ENCODE measurements at places on chromosomes 11 and 22.

- DNase-seq = no peak
These were observed 29.2 kb downstream of the SREBF2 start for GRCh38 chr22:41862160-41862529.

DNA sequence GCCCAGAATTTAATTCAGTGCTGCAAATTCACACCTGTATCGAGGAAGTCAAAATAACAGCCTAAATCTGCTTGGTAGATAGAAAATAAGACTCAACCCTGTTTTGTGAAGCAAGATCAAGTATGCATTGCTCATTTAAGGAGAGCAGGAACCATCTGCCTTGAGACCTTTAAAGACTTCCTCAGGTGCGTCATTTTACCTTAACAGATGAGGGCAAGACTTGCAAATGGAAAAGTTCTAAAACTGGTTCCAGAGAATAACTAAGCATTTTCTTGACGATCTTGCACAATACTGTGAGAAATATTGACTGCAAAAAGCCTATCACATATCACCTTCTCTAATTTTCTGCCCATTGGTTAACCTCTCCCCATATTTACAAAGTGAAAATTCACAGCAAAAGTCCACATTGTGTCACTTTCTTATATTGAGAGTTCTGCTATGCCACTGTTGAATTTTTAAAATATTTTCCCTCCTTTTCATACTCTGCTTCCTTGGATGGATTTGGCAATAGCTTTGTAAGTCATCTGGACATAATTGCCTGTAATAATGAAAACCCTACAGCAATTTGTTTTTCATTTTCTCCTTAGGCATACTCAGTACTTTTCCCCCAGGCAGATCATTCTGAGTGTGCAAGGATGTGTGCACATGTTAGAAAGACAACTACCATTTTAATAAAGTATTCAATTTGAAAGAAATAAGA, 234.2 kb downstream of the AASDHPPT start:
- DNase-seq = no peak

- DNase-seq = peak; percentile 21
These were observed 37.0 kb downstream of the CDPF1 start for GRCh38 chr22:46213052-46213451.

GRCh38 chr22:19766511-19767426, 6.2 kb downstream of the TBX1 start:
- DNase-seq = peak; percentile 79

- peak; percentile 24 for DNase-seq
These were observed 3.9 kb upstream of the MICAL2 start for GRCh38 chr11:12106501-12106900.

- no peak for DNase-seq
These were observed 391.5 kb downstream of the CADM1 start for GRCh38 chr11:115112754-115113153.

GRCh38 chr11:100752371-100753171, 65.5 kb downstream of the ARHGAP42 start:
- no peak for DNase-seq

- no peak for DNase-seq
These were observed 56.1 kb upstream of the SLC35C1 start for GRCh38 chr11:45748801-45749200.

- no peak for DNase-seq
These were observed 15.0 kb downstream of the CLDN5 start for GRCh38 chr22:19509191-19509590.

DNA sequence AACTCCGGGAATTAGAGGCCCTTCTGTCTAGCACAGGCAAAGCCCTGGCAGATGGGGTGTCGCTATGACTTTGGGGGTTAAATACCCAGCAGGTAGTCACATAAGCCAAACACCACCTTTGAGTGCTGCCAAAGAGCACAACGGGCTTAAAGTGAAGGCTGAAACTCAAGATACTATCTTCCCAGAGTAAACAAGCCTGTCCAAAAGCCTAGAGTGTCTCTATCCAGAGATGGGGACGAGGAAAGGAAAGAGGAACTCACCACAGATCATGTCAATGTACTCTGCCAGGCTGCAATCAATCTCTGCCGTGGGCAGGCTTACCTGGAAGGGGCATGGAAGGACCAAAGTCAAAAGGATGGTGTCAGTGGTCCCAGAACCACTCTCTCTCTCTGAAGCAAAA, 14.5 kb downstream of the TMEM25 start:
- no peak for DNase-seq

- no peak for DNase-seq
These were observed 593 bp downstream of the SSH3 start for GRCh38 chr11:67303835-67304411.

- DNase-seq = no peak
These were observed 28.9 kb upstream of the SLC25A1 start for GRCh38 chr22:19207401-19207808.

DNA sequence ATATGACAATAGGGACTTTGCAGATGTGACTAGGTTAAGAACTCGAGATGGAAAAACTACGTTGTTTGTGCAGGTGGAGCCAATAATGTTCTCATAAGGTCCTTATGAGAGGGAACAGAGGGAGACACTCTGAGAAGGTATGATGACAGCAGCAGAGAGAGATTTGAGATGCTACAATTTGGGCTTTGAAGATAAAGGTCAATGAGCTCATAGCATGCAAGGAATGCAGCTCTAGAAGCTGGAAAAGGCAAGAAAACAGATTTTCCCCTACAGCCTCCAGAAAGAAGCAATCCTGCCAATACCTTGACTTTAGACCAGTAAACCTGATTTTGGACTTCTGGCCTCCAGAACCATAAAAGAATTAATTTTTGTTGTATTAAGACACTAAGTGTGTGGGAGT, 21.1 kb downstream of the FAM76B start:
- DNase-seq = no peak

- no peak for DNase-seq
These were observed 45.1 kb downstream of the AHNAK start for GRCh38 chr11:62501432-62501891.

DNA sequence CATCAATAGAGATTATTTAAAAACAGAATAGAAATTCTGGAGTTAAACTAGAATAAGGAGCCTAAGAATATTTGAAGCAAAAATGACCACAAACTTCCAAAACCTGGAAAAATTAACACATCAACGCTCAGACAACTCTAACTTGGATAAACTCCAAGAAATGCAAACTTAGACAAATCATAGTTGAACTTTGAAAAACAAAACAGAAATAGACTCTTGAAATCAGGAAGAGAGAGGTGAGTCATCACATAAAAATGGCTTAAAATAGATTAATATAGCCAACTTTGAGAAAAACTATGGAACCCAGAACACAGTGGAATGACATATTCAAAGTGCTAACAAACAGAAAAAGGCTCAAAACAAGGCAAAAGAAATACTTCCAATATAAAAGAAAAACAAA, 974.2 kb downstream of the JRKL start:
- DNase-seq = no peak

GRCh38 chr11:62542111-62542745, 4.4 kb downstream of the AHNAK start:
- no peak for DNase-seq

DNA sequence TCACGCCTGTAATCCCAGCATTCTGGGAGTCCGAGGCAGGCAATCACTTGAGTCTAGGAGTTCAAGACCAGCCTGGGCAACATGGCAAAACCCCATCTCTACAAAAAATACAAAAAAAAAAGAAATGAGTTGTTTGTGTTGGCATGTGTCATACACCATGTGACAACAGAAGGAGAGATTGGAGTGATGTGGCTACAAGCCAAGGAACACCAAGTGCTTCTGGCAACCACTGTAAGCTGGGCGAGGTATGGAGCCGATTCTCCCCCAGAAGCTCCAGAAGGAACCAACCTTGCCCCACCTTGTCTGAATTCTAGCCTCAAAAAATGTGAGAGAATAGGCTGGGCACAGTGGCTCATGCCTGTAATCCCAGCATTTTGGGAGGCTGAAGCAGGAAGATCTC, 39.1 kb upstream of the SLC35C1 start:
- DNase-seq = no peak

GRCh38 chr11:20621679-20622078, 22.3 kb downstream of the SLC6A5 start:
- no peak for DNase-seq

- no peak for DNase-seq
These were observed 58.3 kb downstream of the CYTH4 start for GRCh38 chr22:37340331-37341262.

DNA sequence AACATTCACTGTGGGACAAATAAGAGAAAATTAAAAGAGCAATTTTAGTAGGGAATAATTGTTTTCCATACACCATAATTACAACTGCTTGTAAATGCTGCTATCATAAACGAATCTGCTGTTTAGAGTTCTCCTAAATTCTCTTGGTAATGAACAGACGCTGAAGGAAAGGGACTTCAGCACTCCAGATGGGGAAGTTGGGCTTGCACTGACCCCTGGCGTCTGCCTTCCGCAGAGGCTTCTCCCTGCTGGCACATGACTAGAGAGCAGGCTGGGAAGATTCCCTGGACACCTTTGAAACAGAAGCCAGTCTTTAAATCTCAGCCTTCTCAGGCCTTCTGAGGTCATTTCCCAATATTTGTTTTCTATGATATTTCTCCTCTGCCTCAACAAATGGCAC, 84.1 kb downstream of the NXPE2 start:
- peak; percentile 42 for DNase-seq

DNA sequence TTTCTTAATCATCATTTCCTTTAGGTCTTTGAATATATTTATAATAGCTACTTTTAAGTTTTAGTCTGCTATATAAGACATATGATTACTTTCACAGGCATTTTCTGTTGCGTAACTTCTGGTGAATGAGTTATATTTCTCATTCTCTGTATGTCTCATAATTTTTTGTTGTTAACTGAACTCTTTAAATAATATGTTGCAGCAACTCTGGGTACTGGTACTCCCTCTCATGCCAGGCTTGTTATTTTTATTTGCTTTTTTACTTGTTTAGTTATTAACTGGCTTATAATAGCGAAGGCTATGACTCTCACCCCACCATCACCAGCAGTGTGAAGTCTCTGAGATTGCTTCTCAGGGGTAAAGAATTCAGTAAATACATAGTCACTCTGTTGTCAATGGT, 524.2 kb upstream of the CHORDC1 start:
- DNase-seq = no peak

GRCh38 chr11:8276528-8276927, 12.8 kb upstream of the LMO1 start:
- DNase-seq = no peak

All from inflammatory macrophage (primary cell).